Daoy (cell line): ENCODE measurements at places on chromosomes 6 and 20. TPM values are rescaled to one million over a fixed set of nuclear protein-coding genes. Genes with fewer than 3 reads are reported as not detected.

GRCh38 chr20:37381621-37382471, 35.9 kb downstream of the SRC start:
- no peak for DNase-seq

DNA sequence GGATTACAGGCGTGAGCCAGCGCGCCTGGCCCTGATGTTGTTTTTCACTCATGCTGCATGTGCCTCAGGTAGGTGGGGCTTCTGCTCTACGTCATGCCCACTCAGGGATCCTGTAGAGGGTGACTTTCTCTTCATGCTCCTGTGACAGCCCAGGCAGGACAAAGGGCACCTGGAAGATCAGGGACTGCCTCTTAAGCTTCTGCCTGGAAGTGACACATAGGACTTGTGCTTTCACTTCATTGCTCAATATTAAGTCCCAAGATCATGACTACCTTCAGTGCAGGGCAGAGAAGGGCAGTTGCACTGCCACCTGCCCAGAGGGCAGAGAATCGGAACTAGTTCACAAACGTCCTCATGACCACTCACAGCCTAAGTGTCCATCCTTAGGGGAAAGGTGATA, 249.5 kb upstream of the SULF2 start:
- DNase-seq: no peak

ERVFRD-1 gene
- total RNA-seq: not detected in 2 replicates

DNA sequence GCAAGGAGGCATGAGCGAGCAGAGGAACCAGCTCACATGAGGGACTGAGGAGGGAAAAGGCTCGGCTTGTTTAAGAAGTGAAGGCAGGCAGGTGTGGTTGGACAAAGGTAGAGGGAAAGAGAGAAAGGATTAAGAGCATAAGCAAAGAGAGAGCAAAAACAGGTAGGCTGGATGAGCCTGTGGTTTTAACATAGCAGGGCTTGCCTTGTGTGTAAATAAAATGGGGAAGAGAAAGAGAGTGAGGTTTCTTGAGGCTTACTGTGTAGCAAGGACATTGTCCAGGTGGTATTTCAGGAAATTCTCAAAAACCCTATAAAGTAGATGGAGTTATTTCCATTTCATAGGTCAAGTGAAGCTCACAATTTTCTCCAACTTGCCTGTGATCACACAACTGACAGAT, 93.9 kb upstream of the HDAC2 start:
- DNase-seq: no peak

DNA sequence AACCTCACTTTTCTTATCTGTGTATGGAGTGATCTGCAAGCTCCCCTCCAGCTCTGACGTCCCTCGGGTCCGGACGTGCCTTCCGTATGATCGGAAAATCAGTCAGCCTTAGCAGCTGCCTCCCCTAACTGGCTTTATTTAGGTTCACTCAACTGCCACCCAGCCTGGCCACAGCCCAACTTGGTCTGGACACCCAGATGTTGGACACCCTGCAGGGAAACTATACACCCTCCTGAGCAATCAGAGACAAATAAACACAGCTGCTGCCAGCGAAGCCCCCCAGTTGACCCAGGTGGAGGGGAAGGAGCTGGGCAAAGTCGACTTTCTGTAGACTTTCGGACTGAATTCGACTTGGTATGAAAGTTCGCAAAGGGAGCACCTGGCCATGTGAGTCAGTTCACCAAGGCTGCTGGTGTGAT, 28.9 kb downstream of the TBC1D7 start:
- no peak for DNase-seq

NKAIN4 gene
- total RNA-seq: 10.6 and 12.9 TPM in 2 replicates

GRCh38 chr6:140436023-140436811, 1061.8 kb upstream of the CITED2 start:
- DNase-seq: no peak

DNA sequence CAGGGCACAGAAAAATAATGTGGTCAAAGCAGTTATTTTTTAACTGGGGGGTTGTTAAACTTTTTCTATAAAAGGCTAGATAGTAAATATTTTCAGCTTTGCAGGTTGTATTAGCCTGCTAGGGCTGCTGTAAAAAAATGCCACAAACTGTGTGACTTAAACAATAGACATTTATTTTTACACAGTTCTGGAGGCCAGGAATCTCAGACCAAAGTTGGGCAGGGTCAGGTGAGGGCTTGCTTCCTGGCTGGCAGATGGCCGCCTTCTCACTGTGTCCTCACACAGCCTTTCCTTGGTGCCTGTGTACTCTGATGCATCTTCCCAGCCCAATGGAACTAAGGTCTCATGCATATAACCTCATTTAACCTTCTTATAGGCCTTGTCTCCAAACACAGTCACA, 294.7 kb downstream of the PTPRT start:
- no peak for DNase-seq

HRH3 gene
- total RNA-seq: not detected in 2 replicates

GRCh38 chr6:155158030-155158843, 105.6 kb upstream of the CLDN20 start:
- DNase-seq: peak; percentile 33

- no peak for DNase-seq
Measured at GRCh38 chr6:71733970-71734899, 152.1 kb upstream of the RIMS1 start.

- DNase-seq: no peak
Measured at GRCh38 chr20:189611-190010, at the start of gene DEFB128. TSS of gene DEFB128 (minus strand) at chr20:189711. CDS start at chr20:189623, 88 bp downstream.

GRCh38 chr6:40526036-40526435, 61.1 kb downstream of the LRFN2 start:
- no peak for DNase-seq

- no peak for DNase-seq
Measured at GRCh38 chr6:140490081-140490480, 1115.6 kb upstream of the CITED2 start.

FGD2 gene
- total RNA-seq: not detected in 2 replicates

DNA sequence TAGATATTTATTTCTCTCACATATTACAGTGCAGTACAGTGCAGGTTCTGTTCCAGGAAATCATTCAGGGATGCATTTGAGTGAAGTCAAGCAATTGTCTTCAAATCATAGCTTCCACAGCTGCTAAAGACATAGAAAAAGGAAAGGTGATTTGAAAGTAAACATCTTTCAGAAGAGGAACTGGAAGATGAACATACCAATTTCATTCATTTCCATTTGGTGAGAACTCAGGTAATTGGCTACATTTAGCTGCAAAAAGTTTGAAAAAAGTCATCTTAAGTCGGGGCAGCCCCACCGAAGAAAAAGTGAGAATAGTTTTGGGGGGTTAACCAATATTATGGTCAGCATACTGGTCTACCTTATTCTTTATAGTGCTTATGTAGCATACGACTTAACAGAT, 61.4 kb upstream of the IL20RA start:
- DNase-seq: no peak

LHFPL5 gene
- not detected in 2 replicates for total RNA-seq

HAO1 gene
- not detected in 2 replicates for total RNA-seq

- DNase-seq: no peak
Measured at GRCh38 chr6:156873654-156874380, 96.6 kb downstream of the ARID1B start.

DNA sequence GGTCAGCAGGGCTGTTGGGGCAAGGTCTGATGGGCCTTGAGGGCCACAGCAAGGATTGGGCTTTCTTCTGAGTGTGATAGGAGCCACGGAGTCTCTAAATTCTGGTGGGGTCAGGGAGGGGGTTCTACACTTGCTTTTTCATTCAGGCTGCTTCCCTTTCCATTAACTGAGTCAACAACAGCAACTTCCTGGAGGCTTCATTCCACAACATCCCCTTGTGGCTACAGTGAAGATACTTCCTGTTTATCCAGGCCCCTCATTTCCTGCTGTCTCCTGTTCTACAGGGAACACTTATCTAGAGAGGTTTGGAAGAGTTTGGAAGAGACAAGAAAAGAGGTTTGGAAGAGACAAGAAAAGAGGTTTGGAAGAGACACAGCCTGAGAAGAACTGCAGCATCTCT, 144.8 kb upstream of the ENPP5 start:
- no peak for DNase-seq

GRCh38 chr6:42131531-42131930, 10.9 kb downstream of the C6orf132 start:
- peak; percentile 78 for DNase-seq

BPI gene
- total RNA-seq: 0.09 TPM in 1 of 2 replicates, not detected in the other

GRCh38 chr6:10749734-10750133, 2.1 kb downstream of the TMEM14B start:
- DNase-seq: no peak

DNA sequence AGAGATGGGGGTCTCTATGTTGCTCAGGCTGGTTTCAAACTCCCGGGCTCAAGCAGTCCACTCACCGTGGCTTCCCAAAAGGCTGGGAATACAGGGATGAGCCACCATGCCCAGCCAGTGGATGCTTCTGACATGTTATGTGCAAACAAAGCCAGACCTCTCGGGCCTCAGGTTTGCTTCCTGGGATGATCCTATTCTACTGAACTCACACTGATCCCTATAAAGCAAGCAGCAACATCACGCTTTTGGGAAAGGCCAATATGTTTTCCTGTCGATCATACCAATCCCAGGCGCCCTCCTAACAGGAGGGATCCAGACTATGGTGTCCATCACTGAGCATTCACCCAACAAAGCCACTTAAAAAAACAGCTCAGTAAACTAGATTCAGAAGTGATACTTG, 60.2 kb downstream of the CSE1L start:
- no peak for DNase-seq

GRCh38 chr20:6265204-6265904, 142.5 kb upstream of the FERMT1 start:
- DNase-seq: peak; percentile 27

GRCh38 chr20:7710440-7710839, 229.8 kb downstream of the HAO1 start:
- DNase-seq: no peak

- DNase-seq: no peak
Measured at GRCh38 chr20:60104993-60105803, 147.0 kb downstream of the CDH26 start.

DNA sequence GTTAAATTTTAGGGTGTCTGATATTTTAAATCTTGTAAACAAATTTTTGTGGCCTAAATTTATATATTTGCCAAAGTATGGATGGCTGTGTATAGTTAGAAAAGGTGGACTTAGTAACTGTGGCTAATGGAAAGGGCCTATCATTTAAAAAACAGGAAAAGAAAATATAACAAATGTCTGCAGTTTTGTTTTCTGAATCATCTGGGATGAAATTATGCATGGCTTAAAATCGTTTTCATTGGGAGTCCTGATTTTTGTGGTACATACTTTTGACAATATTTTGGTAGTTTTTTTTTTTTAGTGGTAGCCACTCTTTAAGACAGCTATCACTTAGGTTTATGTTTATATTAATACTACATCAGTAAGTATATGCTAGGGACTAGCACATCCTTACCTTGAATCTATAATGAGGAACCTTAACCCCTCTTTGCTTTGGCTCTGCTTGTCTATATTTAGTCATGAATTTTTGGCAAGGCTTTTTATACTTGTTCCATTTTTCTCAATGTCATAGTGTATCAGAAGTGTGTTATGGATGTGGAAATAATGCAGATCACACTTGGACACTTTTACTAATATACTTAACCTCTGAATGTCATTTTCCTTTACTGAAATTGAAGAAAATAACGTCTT, 5.6 kb downstream of the ARID1B start:
- no peak for DNase-seq

GRCh38 chr6:86686496-86686895, 250.8 kb upstream of the HTR1E start:
- DNase-seq: no peak

FAM83C gene
- total RNA-seq: not detected in 2 replicates

DNA sequence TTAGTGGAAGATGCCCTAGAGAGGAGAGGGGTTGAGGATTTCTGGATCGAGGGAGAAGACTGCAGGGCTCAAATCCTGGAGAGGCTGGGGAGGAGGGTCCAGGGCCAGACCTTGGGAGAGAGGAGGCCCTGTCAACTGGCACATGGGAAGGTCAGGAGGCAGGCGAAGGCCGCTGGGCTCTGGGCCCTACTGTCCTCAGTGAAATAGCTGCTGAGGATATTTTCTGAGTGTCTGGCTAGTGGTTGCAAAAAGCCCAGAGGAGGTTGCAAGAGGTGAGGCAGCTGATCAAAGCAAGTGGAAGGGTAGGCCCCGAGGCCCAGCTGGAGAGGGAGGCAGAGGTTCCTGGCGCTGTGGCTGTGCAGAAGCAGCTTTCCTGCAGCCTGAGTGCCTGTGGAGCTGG, 103.4 kb upstream of the MLN start:
- DNase-seq: no peak

DNA sequence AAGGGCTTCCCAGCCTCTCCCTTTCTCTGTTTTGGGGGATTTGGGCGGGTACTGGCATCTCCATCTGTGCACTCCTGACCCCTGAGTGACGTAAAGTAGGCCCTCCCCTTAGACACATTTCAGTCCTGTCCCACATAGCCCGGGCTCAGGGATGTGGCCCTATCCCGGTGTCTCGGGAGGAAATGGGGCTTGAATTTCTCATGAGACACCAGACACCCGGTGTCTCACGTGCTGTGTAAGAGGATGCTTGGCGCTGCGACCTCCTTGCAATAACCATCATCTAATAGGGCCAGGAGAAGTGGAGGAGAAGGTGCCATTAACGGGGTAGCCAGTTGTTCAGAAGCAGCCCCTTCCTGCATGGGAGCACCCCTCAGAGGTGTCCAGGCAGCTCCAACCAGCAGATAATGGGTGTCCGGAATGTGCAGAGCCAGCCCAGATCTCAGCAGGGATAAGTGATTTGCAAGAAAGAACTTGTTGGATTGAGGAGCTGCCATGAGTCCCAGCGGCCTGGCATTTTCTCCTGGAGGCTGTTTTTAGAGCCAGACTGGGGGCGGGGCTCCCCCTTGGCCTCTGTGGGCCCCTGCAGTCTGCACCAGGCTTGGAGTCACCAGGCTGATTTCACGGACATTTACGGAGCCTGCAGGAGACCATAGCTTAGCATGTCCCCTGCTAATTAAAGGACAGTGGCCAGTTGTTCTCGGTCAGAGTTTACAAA, 372.0 kb downstream of the PREX1 start:
- no peak for DNase-seq

DNA sequence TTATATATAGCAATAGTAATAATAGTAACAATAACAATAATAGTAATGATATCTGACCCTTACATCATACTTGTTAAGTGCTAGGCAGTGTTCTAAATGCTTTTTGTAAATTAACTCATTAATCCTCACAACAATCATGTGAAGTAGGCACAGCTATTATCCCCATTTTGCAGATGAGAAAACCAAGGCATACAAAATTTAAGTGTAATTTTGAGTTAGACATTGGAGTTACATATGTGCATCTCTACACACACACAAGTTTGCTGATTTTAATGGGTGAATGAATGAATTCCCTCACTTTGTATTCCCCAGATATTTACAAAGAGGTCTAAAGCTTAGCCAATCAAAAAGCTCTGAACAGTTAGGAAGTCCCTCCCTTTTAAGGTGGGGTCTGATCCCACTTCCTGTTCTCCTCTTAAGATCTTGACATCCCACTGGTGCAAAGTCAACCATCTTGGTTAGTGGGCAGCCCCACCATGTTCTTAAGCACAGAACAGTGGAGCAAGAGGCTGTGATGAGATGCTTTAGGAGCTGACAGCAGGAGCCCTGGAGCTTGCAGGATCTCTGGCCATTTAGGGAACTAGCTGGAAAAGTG, 85.3 kb upstream of the FOXP4 start:
- no peak for DNase-seq

GRCh38 chr6:49556429-49556837, 6.0 kb downstream of the C6orf141 start:
- peak; percentile 92 for DNase-seq

GRCh38 chr6:140168365-140168764, 793.9 kb upstream of the CITED2 start:
- DNase-seq: no peak
